Kidney (tissue), 22 donors: ENCODE measurements at places on chromosomes 1 and 21.

DNA sequence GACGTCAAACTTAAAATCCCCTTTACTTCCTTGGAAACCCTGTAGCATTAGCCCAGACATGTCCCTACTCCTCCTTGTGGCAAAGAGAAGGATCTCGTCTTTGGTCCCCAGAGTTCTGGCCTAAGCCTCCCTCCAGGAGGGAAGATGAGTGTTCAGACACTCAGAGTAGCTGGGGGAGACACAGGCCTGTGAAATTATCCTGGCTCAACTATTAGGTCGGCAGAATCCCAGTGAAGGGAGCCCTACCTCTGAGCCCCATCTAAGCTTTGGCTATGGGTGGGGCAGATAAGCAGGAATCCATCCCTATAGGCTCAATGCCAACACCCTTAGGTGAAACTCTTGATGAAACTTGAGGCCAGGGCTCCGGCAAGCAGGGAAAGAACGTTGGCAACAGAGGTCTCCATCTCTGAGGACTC lies 1.7 kb upstream of the SFN start:
- DNase-seq = no peak

- DNase-seq = no peak
Observed at GRCh38 chr1:67937010-67937409, 103.7 kb upstream of the GNG12 start.

- peak; percentile 29 for DNase-seq
Observed at GRCh38 chr1:53629101-53629691, 109.8 kb downstream of the GLIS1 start.

DNA sequence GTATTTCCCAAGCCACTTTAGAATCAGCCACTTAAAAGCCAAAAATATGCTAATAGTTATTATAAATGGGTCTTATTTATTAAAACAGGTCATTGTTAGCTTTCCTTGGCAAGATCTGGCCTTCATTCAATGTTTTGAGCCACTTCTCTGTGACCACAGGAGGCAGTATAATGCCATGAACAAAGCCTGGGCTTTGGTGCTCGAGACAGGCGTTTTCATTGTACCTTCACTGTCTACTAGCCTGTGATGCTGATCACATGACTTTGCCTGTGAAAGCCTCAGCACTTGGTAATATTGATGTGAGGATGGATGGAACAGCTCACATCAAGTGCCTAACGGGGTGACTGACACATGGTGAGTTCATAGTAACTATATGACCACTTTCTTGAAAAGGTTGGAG lies 217.0 kb downstream of the RWDD3 start:
- DNase-seq = no peak

GRCh38 chr1:24727501-24728216 lies 17.6 kb upstream of the CLIC4 start:
- peak; percentile 79 for DNase-seq

DNA sequence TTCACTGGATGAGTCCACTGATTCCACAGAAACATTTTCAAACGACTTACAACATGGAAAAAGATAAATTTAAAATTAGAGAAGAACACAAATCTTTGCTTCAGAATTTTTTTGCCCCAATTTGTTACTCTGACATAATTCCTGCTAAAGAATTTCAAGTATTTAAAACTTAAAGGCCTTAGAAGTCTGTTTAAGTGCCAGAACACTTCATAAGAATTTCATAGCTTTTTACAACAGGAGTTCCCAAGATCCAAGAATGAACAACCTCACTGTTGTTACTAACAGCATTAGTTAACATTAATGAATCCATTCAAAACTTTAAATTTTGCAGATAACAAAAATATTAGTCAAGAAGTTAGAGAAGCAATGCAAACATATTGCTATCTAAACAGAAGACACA lies 31.7 kb downstream of the ARHGAP29 start:
- DNase-seq = no peak

DNA sequence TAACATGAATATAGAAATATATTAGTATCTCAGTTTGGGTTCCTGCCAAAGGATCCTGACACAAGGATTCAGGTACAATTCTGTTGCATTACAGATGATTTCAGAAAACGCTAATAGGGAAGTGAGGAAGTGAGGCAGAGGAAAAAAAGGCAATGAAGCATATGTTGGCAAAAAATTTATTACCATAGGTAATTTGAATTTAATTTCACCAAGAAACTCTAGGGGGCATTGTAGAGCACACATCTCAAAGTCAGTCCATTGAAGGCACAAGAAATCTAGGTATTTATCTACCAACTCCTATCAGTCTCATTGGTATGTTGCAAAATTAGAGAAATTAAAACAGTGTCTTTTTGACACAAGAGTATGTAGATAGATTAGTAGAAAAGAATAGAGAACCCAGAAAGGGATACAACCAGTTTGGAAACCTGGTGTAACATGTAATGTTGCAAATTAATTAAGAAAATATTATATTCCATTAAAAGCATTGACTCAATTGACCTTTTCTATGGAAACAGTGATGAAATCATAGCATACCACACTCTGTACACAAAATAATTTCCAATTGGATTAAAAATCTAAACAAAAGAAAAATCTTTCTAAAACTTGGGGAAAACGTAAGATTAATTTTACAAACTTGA lies 104.9 kb upstream of the SNX7 start:
- no peak for DNase-seq

GRCh38 chr1:206799311-206799710 lies 27.0 kb upstream of the IL10 start:
- DNase-seq = no peak

DNA sequence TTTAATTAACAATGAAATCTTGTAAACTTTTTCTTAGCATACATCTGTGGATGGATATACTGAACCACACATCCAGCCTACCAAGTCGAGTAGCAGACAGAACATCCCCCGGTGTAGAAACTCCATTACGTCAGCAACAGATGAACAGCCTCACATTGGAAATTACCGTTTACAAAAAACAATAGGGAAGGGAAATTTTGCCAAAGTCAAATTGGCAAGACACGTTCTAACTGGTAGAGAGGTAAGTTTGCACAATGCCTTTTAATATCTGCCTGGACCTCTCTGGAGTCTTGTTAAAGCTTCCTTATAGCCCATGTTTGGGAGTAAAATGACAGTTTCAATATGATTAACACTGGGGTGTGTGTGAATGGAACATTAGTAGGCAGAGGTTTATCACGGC lies 51.4 kb downstream of the MARK1 start:
- no peak for DNase-seq

GRCh38 chr1:24202556-24202955 lies 15.5 kb upstream of the IFNLR1 start:
- no peak for DNase-seq

DNA sequence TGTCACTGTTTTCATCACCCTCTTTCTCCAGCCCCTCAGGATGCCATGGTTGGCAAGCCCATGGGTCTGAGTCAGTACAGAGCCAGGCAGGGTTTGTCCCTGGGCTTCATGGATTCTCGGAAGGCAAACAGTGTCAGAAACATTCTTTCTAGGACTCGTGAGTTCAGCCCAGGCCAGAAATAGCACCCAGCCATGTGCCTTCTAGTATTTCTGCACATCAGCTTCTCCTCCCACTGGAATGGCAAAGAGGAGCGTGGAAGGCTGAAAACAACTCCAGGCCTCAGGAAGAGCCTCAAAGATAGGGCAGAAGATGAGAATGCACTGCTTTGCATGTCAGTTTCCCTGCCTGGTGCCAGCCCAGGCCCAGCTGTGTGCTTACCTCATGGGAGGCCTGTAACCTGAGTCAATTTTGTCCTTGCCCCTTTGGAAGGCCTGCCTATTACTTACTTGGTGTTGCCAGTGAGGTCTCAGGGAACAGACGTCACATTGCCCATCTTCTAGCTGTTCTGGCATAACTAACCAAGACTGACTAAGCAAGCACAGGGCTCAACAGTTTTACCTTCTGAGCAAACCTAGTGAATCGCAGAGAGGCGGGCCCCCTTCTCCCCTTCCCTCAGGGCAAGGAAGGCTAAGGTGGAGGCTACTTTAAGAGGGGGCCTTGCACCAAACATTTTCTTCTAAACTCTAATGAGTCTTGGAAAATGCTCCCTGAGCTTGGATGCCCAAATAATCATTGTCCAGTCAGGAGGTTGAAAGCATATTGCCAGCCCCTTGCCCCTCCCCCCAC lies 42.4 kb downstream of the GLUL start:
- DNase-seq = no peak

DNA sequence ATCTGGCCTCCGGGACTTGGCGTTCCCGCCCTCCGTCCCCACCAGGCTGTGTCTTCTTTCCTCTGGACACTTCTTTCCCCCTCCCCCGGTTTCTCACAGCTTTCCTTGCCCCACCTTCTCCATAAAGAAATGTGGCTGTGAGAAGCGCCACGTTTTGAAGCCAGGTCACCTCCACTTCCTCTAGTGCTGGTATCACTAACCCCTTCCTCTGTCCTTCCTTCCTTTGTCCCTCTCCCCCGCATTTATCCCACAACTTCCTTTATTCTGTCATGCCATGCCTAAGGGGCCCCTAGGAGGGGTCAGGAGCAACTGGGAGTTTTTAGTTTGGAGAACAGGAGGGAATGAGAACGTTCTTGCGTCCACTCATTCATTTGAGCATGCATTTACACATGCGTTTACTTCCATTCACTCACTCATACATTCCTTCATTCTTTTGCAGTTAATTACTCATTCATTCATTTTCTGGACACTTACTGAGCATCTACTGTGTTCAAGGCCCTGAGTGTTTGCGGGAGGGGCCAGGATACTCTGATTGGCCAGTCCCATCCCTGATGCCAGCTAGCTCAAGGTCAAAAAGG lies 5.0 kb upstream of the ACOT11 start:
- DNase-seq = no peak

GRCh38 chr1:5974631-5975030 lies 17.6 kb downstream of the NPHP4 start:
- DNase-seq = no peak

- peak; percentile 30 for DNase-seq
Observed at GRCh38 chr1:235624721-235625333, 24.8 kb downstream of the GNG4 start.

- DNase-seq = no peak
Observed at GRCh38 chr1:86151427-86151826, 5.1 kb downstream of the COL24A1 start.

- no peak for DNase-seq
Observed at GRCh38 chr1:215545096-215545495, 22.0 kb upstream of the KCTD3 start.

GRCh38 chr1:238281418-238281817 lies 390.7 kb upstream of the ZP4 start:
- DNase-seq = no peak

DNA sequence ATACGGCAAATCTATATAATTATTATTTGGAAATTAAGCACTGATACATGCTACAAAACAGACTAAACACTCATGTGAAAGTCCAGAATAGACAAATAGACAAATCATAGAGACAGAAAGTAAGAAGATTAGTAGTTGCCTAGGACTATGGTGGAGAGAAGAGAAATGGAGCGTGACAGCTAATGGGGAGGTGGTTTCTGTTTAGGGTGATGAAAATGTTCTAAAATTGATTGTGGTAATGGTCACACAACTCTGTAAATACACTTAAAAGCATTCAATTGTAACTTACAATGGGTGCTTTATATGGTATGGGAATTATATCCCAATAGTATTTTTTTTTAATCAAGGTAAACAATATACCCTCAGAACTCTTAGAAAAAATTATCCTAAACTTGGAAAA lies 20.4 kb upstream of the ITLN2 start:
- no peak for DNase-seq

GRCh38 chr21:42508371-42508770 lies 5.3 kb upstream of the SLC37A1 start:
- no peak for DNase-seq

- no peak for DNase-seq
Observed at GRCh38 chr1:234724516-234725176, 114.7 kb upstream of the IRF2BP2 start.

GRCh38 chr1:13737398-13737797 lies 37.4 kb downstream of the PRDM2 start:
- DNase-seq = peak; percentile 64

DNA sequence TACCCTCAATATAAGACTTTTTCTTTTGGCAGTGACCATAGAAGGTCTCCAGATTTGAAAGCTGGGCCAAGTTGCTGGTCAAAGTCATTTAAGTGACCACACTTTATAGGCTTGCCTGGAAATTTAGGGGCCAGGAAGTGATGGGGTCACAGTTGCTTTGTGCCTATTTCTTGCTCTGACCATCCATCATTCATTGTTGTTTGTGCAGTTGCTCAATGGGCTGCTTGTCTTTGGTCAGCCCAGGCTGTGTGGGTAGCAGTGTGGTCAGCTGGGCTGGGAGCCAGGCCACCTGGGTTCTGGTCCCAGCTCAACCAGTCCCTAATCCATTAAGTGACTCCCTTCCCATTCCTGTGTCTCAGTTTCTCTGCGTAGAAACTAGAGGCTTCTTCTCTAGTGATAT lies 2.1 kb upstream of the OTUD7B start:
- DNase-seq = peak; percentile 28

GRCh38 chr1:200954434-200954833 lies 59.7 kb downstream of the INAVA start:
- no peak for DNase-seq

- peak; percentile 1 for DNase-seq
Observed at GRCh38 chr1:29805896-29806160, 569.5 kb downstream of the PTPRU start.

- no peak for DNase-seq
Observed at GRCh38 chr1:9586147-9586766, 2.5 kb upstream of the TMEM201 start.

DNA sequence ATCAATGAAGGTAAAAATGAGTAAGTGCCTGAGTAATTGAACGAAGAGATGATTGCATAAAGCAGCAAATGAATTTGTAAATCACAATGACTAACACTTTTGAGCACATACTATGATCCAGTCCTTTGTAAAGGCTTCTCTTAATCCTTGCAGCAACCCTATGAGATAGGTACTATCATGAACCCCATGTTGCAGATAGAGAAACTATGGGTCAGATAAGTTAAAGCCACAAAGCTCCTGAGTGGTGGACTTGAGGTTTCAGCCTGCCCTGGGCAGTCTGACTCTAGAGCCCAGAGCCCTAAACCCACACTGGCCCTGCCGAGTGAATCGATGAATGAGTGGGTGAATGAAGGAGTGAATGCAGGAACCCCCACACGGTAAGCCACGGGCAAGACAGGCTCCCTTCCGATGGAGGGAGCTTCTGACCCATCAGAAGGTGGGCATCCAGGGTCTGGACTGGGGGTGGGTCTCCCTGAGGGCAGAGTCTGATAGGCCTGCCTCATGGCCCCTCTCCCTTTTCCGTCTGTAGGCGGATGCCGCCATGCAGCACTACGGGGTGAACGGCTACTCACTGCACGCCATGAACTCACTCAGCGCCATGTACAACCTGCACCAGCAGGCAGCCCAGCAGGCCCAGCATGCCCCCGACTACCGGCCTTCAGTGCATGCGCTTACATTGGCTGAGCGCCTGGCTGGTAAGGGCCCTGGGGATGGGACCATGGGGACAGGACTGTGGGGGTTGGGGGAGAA lies 17.0 kb downstream of the DMBX1 start:
- DNase-seq = no peak
